Suppressor macrophage treated with lipopolysaccharide for 1 hour (primary cell): ENCODE measurements at places on chromosomes 7 and 10.
A peak's percentile ranks its signal among the peaks of the same experiment; 100 is the strongest.

- no peak for DNase-seq
Measured at GRCh38 chr7:16412274-16413254, 8.8 kb downstream of the CRPPA start.

DNA sequence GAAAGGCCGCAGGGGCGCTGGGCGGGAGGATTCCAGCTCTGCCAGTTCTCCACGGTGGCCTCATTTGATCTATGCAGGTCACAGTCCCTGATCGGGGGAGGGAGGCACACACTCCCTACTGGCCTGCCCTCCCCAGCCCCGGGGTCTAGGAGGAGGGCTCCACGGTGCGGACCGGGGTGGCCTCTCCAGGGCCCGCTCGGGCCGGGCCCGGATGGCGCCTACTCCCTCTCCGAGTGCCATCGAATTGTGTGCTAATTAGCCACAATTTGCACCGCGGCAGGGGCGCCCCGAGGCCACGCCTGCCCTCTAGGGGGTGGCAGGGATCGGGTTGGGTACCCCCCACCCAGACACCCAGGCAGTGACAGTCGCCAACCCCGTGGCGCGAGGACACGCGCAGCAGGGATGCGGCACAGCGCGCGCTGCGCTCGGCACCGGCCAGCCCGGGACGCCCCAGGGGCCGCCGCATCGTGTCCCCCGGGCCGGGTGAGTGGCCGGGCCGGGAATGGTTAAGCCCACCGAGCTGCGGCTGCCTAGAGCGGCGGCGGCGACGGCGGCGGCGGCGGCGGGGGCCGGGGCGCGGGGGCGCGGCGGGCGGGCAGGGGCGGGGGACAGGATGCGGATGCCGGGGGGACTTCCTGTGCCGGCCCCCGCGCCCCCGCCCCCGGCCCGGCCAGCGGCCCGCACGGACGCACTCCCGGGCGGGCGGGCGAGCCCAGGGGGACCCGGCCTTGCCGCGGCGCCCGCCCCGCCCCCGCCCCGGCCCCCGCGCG, at the start of gene ZNF853:
ZNF853 (plus strand) TSS at position 658 of the 770 bp plus-strand sequence. CDS start 565 bp downstream, outside the sequence.
- peak; percentile 33 for DNase-seq

- DNase-seq, result peak; percentile 92
Measured at GRCh38 chr7:127396184-127396583, 3.7 kb upstream of the ZNF800 start.

DNA sequence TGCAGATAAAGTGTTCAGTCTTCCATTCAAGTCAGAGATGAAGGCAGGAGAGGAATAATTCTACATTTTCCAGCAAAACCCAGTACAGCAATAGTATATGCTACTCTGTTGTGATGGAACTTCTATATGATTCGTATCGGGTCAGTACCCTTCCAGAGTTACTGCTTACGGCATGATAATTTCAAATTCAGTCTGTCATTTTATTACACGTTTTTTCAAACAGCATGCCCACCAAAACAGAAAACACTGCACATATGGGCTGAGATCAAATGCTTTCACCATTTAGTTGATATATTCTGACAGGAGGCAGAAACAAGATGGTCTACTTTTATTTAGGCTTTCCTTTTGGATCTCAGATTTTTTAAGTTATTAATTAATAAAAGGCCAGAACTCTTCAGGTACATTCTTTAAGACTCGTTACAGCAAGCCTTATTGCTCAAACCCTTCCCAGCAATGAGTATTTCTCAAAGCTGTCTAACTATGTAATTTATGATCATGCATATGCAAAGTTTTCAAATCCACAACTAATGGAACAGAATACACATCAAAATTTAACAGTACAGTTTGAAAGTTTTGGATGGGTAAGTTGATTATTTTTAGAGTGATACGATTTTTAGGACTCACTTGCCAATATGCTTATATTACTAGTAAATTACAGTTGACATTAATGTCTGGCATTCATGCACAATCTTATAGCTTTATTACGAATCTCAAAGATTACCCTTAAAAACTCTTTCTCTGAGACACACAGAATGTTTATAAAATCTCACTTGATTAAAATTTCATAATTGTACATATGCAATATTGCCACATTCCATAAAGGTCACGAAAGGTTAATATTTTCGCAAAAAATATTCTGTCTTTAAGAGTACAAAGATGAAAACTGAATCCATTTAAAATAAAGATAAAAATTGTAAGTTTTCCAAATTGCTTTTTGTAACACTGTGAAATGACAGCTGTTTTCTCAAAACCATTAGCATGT, 91.0 kb downstream of the ANK3 start:
- DNase-seq, result no peak

- DNase-seq, result no peak
Measured at GRCh38 chr10:6272126-6272525, 69.4 kb downstream of the PFKFB3 start.

- no peak for DNase-seq
Measured at GRCh38 chr10:21015851-21016250, 118.7 kb upstream of the NEBL start.

DNA sequence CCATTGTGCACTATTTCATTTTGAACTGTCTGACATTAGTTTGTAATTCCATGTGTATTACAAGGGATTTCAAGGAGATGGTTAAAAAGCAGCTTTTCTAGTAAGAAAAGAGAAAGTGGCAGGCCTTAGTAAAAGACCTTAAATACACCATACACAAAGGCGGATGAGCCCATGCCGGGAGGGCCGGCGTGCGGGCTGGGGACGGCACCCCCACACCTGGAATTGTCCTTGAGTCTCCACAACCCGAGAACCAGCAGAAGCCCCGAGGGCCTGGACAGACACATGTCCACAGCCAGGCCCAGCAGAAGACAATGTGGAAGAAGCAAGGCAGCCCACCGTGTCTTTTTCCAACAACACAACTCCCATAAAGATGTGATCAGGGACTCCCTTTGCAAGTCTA, 123.7 kb upstream of the TCERG1L start:
- DNase-seq, result no peak

GRCh38 chr10:52308251-52309031, 5.6 kb upstream of the DKK1 start:
- peak; percentile 54 for DNase-seq

GRCh38 chr7:28347475-28348318, 64.6 kb upstream of the CREB5 start:
- DNase-seq, result no peak

DNA sequence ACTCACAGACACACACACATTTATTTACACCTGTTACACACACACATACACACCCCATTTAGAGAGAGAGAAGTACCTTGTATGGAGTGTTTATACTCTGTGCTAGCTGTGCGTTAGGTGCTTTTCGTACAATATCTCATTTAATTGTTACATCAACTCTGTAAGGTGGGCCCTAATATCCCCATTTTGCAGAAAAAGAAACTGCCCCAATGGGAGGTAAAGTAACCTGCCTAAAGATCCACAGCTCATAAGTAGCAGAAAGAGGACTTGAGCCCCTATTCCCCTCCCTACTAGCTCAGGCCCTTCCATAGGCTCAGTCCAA, 23.8 kb upstream of the RBM20 start:
- no peak for DNase-seq

DNA sequence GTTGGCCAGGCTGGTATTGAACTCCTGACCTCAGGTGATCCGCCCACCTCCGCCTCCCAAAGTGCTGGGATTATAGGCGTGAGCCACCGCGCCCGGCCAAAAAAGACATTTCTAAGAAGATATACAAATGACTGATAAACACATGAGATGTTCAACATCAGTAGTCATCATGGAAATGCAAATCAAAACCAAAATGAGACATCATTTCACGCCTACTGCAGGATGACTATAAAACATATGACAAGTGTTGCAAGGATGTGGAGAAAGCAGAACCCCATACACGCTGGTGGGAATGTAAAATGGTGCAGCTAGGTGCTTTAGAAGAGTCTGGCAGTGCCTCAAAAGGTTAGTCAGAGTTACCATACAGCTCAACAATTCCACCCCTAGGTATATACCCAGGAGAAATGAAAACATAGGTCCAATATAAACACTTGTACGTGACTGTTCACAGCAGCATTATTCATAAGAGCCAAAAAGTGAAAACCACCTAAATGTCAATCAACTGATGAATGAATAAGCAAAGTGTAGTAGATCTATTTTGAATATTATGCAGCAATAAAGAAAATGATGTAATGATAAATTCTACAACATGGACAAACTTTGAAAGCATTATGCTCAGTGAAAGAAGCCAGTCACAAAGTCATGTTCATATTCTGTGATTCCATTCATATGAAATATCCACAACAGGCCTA, 24.5 kb downstream of the TMEM209 start:
- peak; percentile 59 for DNase-seq

GRCh38 chr7:156473476-156474240, 166.9 kb upstream of the RNF32 start:
- peak; percentile 43 for DNase-seq
